ENCODE measurements at places on chromosomes 2 and 18. TPM values are rescaled to one million over a fixed set of nuclear protein-coding genes. Genes with fewer than 3 reads are reported as not detected.
A peak's percentile ranks its signal among the peaks of the same experiment; 100 is the strongest.

Gene TMEM185B
- polyA plus RNA-seq, result 24.9 TPM

Gene TNFAIP6
- not detected for polyA plus RNA-seq

Gene PROC
- not detected for polyA plus RNA-seq

Gene TSPYL6
- not detected for polyA plus RNA-seq

Gene ZNF2
- polyA plus RNA-seq, result 4.3 TPM

Gene C2orf66
- polyA plus RNA-seq, result not detected

Gene FOXI3
- polyA plus RNA-seq, result not detected

Gene ITGB1BP1
- 124 TPM for polyA plus RNA-seq

Gene C1QL2
- not detected for polyA plus RNA-seq

DNA sequence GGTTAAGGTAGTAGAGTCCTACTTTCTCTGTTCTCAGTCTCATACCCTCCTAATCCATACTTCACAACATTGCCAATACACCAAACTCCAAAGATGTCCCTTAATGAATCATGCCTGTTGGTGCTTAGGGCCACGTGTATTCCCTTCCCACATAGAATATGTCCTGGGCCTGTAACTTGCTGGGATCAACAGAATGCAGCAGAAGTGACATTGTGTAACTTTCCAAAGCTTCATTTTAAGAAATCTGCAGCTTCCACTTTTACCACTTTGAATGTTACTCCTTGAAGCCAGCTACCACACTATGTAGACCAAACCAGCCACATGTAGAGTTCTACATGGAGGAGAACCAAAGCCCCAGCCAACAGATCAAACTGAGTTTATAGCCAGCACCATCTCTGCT is 58.5 kb upstream of the ARHGAP15 start:
- H3K27me3 ChIP-seq, result no peaks in the 10 kb centered on the region
- H3K4me3 ChIP-seq, result no peak overlapping the region
- H3K4me1 ChIP-seq, result no peaks in the 10 kb centered on the region
- no peaks in the 10 kb centered on the region for H3K36me3 ChIP-seq
- no peak overlapping the region for H3K27ac ChIP-seq

- H3K27me3 ChIP-seq, result peaks cover 13% of the 10 kb centered on the region
- H3K36me3 ChIP-seq, result no peaks in the 10 kb centered on the region
- H3K4me3 ChIP-seq, result no peak overlapping the region
- DNase-seq, result no peak
Measured at GRCh38 chr18:78972930-78973331, 6.7 kb upstream of the SALL3 start.

GRCh38 chr2:56376699-56377665 is 193.2 kb downstream of the CCDC85A start:
- H3K4me3 ChIP-seq, result no peak overlapping the region
- no peaks in the 10 kb centered on the region for H3K4me1 ChIP-seq
- no peaks in the 10 kb centered on the region for H3K36me3 ChIP-seq
- DNase-seq, result no peak
- H3K27me3 ChIP-seq, result no peaks in the 10 kb centered on the region

GRCh38 chr2:118061135-118061955 is 26.9 kb upstream of the INSIG2 start:
- H3K4me1 ChIP-seq, result peaks cover 7% of the 10 kb centered on the region
- H3K27me3 ChIP-seq, result peaks cover 3% of the 10 kb centered on the region
- no peak for DNase-seq
- H3K27ac ChIP-seq, result no peak overlapping the region
- H3K4me3 ChIP-seq, result no peak overlapping the region
- no peaks in the 10 kb centered on the region for H3K36me3 ChIP-seq

- peak overlapping the region; percentile 81 for H3K27ac ChIP-seq
- no peak for DNase-seq
- no peaks in the 10 kb centered on the region for H3K27me3 ChIP-seq
Measured at GRCh38 chr2:239266434-239266766, 134.4 kb downstream of the HDAC4 start.

- H3K27me3 ChIP-seq, result no peaks in the 10 kb centered on the region
- no peaks in the 10 kb centered on the region for H3K36me3 ChIP-seq
- H3K4me1 ChIP-seq, result no peaks in the 10 kb centered on the region
Measured at GRCh38 chr18:48194591-48195181, 214.5 kb downstream of the ZBTB7C start.

DNA sequence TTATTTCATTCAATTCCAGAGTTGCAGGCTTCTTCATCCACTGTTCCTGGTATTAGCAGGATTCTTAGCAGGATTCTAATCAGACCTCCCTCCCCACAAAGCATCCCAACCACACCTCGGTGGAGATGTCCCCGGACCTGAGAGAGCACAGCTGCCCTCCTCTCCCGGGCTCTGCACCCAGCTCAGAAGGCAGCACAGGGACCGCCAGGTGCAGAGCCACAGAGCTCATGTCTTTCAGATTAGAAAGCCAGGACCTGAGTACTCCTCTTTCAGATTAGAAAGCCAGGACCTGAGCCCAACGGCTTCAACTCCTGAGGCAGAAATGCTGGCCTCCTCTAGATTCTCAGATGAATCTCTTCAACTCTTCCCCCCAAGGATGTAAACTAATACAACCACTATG is 152.3 kb downstream of the MYO5B start:
- DNase-seq, result no peak
- peaks cover 12% of the 10 kb centered on the region for H3K27me3 ChIP-seq
- H3K27ac ChIP-seq, result no peak overlapping the region
- H3K4me3 ChIP-seq, result no peak overlapping the region
- no peaks in the 10 kb centered on the region for H3K36me3 ChIP-seq
- H3K4me1 ChIP-seq, result no peaks in the 10 kb centered on the region

- H3K4me3 ChIP-seq, result no peak overlapping the region
- no peak for DNase-seq
- H3K4me1 ChIP-seq, result no peaks in the 10 kb centered on the region
Measured at GRCh38 chr2:202006301-202006700, 27.4 kb upstream of the FZD7 start.

GRCh38 chr2:100004959-100005387 is 137.4 kb downstream of the AFF3 start:
- no peak overlapping the region for H3K4me3 ChIP-seq
- no peaks in the 10 kb centered on the region for H3K36me3 ChIP-seq
- no peaks in the 10 kb centered on the region for H3K27me3 ChIP-seq
- DNase-seq, result no peak
- H3K27ac ChIP-seq, result no peak overlapping the region

DNA sequence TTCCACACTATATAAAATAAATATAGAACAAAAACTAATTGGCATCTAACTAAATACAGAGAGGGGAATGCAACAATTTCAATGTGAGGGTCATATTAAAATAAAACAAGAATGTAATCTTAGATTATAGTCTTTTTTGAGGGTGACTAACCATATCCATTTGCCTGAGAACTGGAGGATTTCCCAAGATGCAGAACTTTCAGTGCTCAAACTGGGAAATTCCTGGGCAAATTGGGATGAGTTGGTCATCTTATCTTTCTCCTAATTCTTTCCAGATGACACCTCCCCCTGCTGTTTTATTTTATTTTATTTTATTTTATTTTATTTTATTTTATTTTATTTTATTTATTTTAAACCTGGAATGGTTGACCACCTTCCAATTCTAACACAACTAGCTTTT is 846.2 kb downstream of the SLC4A3 start:
- DNase-seq, result no peak
- H3K4me3 ChIP-seq, result no peak overlapping the region
- H3K27ac ChIP-seq, result no peak overlapping the region
- H3K27me3 ChIP-seq, result no peaks in the 10 kb centered on the region
- H3K36me3 ChIP-seq, result no peaks in the 10 kb centered on the region

DNA sequence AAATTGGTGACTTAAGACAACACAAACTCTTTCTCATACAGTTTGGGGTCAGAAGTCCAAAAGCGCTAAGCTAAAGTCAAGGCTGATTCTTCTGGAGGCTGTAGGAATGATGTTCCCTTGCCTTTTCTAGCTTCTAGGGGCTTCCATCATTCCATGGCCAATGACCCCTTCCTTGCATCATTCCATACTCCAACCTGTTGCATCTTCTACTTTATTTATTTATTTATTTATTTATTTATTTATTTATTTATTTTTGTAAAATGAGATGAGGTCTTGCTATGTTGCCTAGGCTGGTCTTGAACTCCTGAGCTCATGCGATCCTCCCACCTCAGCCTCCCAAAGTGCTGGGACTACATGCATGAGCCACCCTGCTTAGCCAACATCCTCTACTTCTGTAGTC is 44.7 kb upstream of the C1D start:
- no peaks in the 10 kb centered on the region for H3K4me1 ChIP-seq
- H3K36me3 ChIP-seq, result no peaks in the 10 kb centered on the region
- no peak overlapping the region for H3K4me3 ChIP-seq
- no peaks in the 10 kb centered on the region for H3K27me3 ChIP-seq
- no peak for DNase-seq

- no peak overlapping the region for H3K4me3 ChIP-seq
- H3K27me3 ChIP-seq, result no peaks in the 10 kb centered on the region
- H3K4me1 ChIP-seq, result no peaks in the 10 kb centered on the region
- DNase-seq, result no peak
Measured at GRCh38 chr2:179965291-179966258, 41.5 kb downstream of the CWC22 start.

DNA sequence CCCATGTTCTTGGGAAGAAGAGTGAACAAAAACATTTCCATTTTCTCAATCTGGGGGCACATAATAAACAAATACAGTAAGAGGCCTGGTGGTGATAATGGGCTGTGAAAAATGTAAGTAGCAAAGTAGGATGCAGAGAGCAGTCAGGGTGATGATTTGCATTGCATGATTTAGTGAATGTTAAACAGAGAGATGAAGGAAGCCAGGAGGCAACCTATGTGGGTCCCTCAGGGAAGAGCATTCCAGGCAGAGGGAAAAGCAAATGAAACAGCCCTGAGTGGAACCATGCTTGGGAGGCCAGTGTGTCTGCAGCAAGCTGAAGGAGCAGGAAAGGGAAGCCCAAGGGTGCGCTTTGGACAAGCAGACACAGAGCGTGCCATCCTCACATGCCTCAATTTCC is 5.4 kb downstream of the VIT start:
- no peak overlapping the region for H3K27ac ChIP-seq
- no peaks in the 10 kb centered on the region for H3K4me1 ChIP-seq
- no peak overlapping the region for H3K4me3 ChIP-seq

GRCh38 chr2:138617026-138617425 is 115.5 kb downstream of the SPOPL start:
- no peaks in the 10 kb centered on the region for H3K27me3 ChIP-seq
- DNase-seq, result no peak
- H3K27ac ChIP-seq, result no peak overlapping the region
- H3K4me1 ChIP-seq, result no peaks in the 10 kb centered on the region
- no peaks in the 10 kb centered on the region for H3K36me3 ChIP-seq

DNA sequence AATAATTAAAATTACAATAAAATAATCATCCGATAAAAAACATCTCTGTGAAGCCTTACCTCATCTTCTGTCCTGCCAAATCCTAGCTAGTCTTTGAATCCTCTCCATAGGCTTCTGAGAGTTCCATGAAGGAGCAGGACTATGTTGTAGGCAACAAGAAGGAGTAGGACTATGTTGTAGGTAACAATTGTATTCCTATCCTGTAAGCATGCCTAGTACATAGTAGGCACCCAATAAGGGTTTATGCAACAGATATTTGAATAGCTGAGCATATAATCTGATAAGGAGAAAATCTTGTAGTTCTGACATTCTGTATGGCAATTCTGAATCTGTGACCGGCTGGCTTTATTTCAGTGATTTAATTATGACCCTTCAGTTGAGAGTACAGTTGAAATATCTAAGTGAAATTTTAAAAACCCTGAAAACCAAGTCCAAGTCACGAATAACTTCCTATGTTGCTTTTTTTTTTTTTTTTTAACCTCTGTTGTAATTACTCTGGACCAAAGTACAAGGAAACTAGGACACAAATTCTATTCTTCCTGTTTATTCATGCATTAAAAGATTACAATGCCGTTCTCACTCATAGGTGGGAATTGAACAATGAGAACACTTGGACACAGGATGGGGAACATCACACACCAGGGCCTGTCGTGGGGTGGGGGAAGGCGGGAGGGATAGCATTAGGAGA is 27.8 kb downstream of the VWA3B start:
- H3K36me3 ChIP-seq, result no peaks in the 10 kb centered on the region
- DNase-seq, result no peak
- H3K27me3 ChIP-seq, result no peaks in the 10 kb centered on the region
- H3K4me1 ChIP-seq, result no peaks in the 10 kb centered on the region
- no peak overlapping the region for H3K4me3 ChIP-seq
- H3K27ac ChIP-seq, result no peak overlapping the region

- H3K4me1 ChIP-seq, result peaks cover 51% of the 10 kb centered on the region
- H3K27ac ChIP-seq, result peak overlapping the region; percentile 98
- DNase-seq, result no peak
Measured at GRCh38 chr18:12376034-12376753, 833 bp downstream of the AFG3L2 start.

GRCh38 chr2:220006152-220006621 is 378.8 kb downstream of the SLC4A3 start:
- DNase-seq, result no peak
- H3K27me3 ChIP-seq, result no peaks in the 10 kb centered on the region
- H3K36me3 ChIP-seq, result no peaks in the 10 kb centered on the region
- no peak overlapping the region for H3K4me3 ChIP-seq
- no peak overlapping the region for H3K27ac ChIP-seq
- H3K4me1 ChIP-seq, result no peaks in the 10 kb centered on the region

DNA sequence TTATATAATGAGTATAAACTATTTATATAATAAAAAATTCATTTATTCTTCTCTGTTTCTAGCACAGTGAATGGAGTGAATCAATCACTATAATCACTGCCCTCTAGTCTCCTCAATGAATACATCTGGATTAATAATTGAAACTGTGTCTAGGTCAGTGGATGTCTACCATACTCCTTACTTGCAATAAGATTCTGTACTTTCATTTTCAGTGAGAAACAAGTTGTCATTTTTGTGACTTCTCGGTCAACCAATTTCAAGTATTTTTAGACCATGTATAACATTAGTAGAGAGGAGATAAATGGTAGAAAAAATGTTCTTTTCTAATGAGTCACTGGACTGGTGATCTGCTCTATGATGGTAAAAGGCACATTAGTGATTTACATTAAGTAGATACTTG is 799.6 kb upstream of the CHAC2 start:
- no peak overlapping the region for H3K4me3 ChIP-seq
- H3K27me3 ChIP-seq, result no peaks in the 10 kb centered on the region
- no peak for DNase-seq
- no peaks in the 10 kb centered on the region for H3K36me3 ChIP-seq

DNA sequence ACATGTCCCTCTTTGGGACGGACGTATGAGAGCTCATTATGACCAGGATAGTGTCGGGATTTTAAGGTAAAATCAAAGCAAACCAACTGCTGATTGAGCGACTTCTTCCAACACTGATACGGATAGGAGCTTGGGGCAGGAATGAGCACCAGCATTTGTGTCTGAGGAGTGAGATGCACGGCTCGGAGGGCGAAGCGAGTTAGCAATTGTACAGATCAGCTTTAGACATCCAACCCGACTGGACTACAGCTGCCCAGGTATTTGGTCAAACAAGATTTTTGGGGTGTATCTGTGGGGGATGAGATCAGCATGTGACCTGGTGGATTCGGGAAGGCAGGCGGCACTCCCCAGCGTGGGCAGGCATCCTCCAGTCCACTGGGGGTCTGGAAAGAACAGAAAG is 76.1 kb downstream of the NDUFA10 start:
- DNase-seq, result no peak
- no peaks in the 10 kb centered on the region for H3K36me3 ChIP-seq
- H3K27me3 ChIP-seq, result no peaks in the 10 kb centered on the region

All from CD4-positive, alpha-beta memory T cell (primary cell).